ENCODE measurements at places on chromosomes 5 and 9.

DNA sequence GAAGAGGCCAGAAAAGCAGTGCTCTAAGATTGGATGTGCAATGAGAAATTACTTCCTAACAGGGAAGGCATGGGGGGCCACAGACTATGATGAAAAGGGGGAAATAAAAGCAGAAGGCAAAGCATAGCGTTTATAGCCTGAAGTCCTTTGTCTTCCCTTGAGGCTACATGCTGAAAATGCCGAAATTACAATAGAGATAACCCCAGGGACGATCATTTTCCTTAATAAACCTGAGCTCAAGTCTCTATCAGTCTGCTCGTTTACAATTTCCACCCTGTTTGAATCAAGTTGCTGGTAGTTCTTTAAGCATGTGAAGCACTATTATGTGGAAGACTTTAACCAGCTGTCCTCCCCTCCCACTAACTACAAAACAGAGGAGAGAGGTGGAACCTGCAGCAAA lies 60.4 kb downstream of the FREM1 start:
- no peak for DNase-seq

DNA sequence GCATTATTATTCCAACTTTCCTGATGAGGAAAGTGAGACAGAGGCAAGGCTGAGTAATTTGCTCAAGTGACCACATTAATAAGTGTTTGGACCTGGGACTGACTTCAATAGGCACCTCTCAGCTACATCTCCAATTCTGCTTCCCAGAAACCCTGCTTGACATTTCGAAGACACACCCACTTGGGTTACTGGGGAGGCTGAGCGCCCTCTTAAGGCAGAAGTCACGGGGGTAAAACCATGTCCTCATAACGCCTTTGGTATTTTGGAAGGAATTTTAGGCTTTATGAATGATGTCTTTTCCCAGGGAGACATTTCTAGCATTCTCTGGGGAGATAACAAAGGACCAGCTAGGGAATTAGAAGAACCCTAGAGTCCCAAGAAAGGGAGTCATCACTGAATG lies 53.3 kb downstream of the TRPC7 start:
- no peak for DNase-seq

GRCh38 chr5:149544028-149544420 lies 7.2 kb downstream of the CSNK1A1 start:
- DNase-seq, result no peak

DNA sequence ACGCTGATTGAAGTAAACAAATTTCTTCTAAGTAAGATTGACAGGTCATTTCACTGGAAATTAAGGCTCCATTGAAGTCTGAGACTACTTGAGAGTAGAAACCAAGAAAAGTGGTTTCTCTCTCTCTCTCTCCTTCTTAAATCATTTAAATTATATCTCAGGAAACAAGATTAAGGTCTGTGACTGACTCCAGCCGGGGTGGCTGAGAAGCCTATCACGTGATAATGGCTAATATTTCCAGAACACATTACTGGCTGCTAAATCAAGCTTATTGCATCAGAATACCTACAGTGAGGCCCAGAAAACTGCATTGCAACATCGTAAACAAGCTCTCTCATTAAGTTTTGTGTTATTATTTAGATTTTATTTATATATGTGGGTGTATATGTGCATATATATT lies 88.4 kb downstream of the PTCD2 start:
- DNase-seq, result no peak

DNA sequence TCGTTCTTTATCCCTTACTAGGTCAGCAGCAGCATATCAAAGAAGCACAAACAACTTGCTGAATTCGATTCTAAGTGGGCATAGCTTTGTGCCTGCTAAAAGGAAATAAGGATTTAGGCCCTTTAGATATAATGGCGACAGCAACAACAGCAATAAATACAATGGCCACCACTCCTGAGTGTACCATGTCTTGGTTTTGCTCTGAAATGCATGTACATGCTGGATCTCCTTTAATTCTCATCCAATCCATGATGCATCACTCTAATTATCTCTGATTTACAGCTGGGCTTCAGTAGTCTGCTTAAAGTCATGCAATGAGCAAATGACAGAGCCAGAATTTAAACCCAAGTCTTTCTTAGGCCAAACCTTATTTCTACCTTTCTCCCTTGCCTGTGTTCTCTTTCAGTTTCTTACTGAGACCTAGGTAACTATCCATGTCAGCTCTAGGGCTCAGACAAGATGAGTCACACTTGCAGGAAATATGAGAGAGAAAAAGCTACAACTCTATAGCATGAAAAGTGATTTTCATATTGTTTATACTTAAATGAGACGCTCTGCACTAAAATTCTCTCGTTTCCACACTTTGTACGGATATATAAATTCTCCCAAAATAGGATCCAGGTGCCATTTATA lies 111.8 kb downstream of the HMHB1 start:
- DNase-seq, result no peak

GRCh38 chr9:113361304-113362018 lies 12.1 kb downstream of the BSPRY start:
- DNase-seq, result no peak

DNA sequence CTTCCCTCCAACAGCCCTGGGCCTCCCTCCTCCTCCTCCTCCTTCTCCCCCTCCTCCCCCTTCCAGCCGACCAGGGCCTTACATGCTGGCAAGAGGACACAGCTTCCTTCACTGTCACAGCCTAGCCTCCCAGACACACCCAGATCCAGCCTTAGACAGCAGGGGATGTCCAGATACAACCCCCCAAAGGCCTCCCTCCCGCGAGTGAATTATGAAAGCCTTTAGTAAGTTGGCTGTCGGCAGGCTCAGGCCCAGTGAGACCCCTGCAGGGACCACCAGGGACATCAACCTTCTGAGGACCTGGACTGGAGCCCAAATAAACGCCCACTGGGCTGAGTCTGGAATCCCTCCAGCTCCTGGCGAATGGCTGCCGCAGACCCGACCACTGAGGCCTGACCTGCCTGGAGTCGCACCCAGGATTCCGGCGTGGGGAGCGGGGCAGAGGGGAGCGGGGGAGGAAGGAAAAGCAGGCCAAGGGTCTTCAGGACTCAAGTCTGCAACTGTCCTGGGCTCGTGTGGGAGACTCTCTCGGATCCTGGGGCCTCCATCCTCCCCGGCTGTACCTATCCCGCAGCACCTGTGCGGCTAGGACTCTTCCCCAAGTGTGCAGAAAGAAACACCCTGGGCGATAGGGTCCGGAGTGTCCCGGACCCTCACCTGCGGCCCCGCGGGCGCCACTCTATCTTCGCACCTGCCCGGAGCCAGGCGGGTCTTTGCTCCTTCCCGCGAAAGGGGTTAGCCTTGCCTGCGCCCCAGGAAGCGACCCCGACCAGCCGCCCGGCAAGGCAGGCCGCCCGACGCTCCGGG lies 705 bp downstream of the SEPTIN8 start:
- peak; percentile 62 for DNase-seq

DNA sequence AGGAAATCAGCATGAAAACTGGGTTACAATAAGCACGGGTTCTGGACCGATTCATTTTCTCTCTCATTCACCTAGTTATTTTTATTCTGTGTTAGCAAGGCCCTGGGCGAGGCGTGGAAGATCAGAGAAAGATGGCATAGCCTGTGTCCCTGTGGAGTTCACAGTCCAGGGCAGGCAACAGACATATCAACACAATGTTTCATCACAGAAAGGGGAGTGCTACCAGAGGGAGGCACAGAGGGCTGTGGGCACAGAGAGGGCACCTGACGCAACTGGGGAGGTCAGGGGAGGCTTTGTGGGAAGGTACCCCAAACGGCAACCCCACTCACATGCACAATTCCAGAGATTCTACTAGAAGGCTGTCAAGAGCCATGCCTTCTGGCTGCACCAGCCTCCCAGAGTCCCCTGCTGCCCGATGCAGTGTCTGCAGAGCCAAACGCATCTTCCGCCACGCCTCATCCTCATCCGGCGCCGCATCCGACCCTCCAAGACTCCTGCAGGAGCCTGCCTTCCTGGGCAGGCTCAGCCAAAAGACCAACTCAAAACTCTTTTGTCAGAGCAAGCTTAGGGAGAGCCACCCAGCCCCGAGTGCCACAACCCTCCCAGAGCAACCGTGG lies 1.4 kb downstream of the FAM193B start:
- no peak for DNase-seq

GRCh38 chr5:91670122-91670521 lies 287.0 kb upstream of the ARRDC3 start:
- DNase-seq, result no peak

GRCh38 chr5:14777187-14777586 lies 94.4 kb downstream of the ANKH start:
- no peak for DNase-seq

GRCh38 chr5:147972076-147972840 lies 65.9 kb upstream of the C5orf46 start:
- DNase-seq, result no peak

- no peak for DNase-seq
These were observed 6.0 kb downstream of the RAPGEF6 start for GRCh38 chr5:131628990-131629389.

DNA sequence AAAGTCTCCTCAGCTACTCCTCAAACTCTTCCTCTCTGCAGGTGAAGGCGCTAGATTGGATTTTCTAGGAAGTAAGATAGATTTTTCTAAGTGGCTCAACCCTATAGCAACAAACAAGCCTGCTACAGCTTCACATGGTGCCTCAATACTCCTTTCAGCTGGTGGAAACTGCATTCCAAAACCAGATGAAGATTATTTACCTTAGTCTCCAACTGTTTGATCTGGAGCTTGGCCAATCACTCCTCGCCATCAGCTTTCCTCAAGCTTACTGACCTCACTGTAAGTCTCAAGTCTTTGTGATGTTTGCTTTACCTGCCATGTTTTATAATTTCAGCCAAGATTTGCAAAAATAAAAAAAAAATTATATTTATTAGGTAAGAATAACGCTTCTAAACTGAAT lies 622.4 kb downstream of the CHSY3 start:
- DNase-seq, result no peak

DNA sequence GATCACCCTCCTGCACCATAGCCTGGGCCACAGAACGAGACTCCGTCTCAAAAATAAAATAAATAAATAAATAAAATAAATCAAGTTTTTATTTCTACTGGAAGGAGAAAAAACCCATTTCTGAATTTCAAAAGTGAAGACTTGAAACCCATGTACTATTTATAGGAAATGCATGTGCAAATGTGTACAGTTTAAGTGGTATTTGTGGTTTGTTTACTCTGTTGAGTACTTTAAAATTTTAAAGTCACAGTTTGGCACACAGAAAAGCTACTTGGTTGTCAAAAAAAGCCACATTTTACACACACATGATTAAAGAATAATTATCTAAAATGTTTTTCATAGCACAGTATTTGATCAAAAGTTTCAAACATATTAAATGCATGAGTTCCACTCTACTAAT lies 43.6 kb downstream of the NR3C1 start:
- DNase-seq, result no peak

GRCh38 chr5:54259090-54259489 lies 51.3 kb downstream of the ARL15 start:
- no peak for DNase-seq

GRCh38 chr9:130962418-130963316 lies 23.6 kb upstream of the FIBCD1 start:
- DNase-seq, result no peak

GRCh38 chr9:91500509-91501014 lies 76.9 kb upstream of the NFIL3 start:
- no peak for DNase-seq

GRCh38 chr9:136008693-136008997 lies 47.5 kb upstream of the UBAC1 start:
- DNase-seq, result no peak

DNA sequence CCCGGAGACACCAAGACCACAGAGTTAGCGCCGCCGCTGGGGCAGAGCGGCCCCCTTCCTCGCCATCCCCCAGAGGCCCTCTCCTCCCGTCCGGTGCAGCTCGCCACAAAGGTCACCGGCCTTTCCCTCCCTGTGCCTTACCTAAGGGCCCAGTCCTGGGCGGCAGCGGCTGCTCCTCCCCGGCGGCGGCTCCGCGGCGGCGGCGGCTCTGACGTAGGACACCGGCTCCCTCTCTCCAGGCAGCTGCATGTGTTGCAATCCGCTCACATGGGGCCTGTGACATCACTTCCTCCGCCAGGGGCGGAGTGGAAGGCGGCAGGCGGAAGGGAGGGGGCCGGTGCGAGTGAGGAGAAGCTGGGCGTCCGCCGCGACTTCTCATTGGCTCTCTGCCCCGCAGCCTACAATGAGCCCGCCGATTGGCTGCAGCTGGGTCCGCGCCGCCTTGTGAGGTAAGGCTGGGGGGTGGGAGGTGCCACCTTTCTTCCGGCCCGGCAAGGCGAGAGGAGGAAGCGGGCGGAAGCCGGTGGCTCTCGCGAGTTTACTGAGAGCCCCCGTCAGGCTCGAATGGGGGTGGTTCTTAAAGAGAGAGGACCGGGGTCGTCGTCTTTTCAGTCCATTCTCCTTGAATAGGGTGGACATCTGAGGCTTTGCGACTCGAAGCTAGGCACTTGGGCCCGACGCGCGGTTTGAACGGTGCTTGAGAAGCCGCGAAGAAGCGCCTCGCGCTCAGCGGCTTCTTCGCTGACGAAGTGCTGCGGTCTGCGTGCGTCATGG lies at the start of gene ETF1:
ETF1 (minus strand) TSS at position 281 of the 774 bp plus-strand sequence. CDS start 318 bp downstream, outside the sequence.
- DNase-seq, result peak; percentile 99

DNA sequence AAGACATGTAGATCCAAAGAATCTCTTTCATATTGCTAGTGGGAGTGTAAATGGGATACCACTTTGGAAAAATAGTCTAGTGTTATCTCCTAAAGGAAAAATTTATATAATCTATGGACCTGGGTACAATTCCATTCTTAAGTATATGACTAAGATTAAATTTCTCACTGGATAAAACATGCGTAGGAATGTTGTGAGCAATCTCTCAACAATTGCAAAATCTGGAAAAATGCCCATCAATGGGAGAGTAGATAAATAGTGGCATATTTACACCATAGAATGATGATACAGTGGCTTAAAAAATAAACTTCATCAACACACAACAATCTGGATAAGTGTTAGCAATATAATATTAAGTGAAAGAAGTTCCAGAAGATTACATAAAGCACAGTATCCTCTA lies 469.5 kb downstream of the MAN2A1 start:
- no peak for DNase-seq

GRCh38 chr9:124882231-124882630 lies 20.3 kb downstream of the ARPC5L start:
- no peak for DNase-seq

- DNase-seq, result no peak
These were observed 234.3 kb downstream of the NR3C1 start for GRCh38 chr5:143168921-143169810.

DNA sequence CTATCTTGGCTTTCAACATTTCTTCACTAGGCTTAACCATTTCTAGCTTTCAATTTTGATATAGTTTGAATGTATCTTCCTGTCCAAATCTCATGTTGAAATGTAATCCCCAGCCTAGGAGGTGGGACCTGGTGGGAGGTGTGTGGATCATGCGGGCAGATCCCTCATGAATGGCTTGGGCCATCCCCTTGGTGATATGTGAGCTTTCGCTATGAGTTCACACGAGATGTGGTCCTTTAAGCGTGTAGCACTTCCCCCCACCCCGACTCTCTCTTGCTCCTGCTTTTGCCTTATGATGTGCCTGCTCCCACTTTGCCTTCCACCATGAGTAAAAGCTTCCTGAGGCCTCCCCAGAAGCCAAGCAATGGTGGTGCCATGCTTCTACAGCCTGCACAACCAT lies 40.6 kb downstream of the PHAX start:
- DNase-seq, result no peak

- no peak for DNase-seq
These were observed 152.9 kb downstream of the PIK3R1 start for GRCh38 chr5:68368311-68369022.
